ENCODE measurements at places on chromosomes 11 and 22. TPM values are rescaled to one million over a fixed set of nuclear protein-coding genes. Genes with fewer than 3 reads are reported as not detected.

GRCh38 chr11:124716591-124716990, 23.2 kb upstream of the NRGN start:
- no peak for DNase-seq

GRCh38 chr11:119789766-119790407, 60.9 kb upstream of the NECTIN1 start:
- DNase-seq = no peak

GRCh38 chr22:43471606-43472135, 59.9 kb downstream of the MPPED1 start:
- DNase-seq = no peak

Gene NRGN
- not detected for total RNA-seq

Gene RTN4RL2
- total RNA-seq = 2.4 TPM

Gene UPB1
- total RNA-seq = 1.2 TPM

Data from hepatocyte (in vitro differentiated cells).